Fibroblast of lung (primary cell): ENCODE measurements at places on chromosomes 1 and 21.

GRCh38 chr1:171881442-171881841 lies 40.1 kb downstream of the DNM3 start:
- DNase-seq: peak; percentile 12

- no peak for DNase-seq
Measured at GRCh38 chr1:47776667-47777131, 220.5 kb downstream of the TRABD2B start.

DNA sequence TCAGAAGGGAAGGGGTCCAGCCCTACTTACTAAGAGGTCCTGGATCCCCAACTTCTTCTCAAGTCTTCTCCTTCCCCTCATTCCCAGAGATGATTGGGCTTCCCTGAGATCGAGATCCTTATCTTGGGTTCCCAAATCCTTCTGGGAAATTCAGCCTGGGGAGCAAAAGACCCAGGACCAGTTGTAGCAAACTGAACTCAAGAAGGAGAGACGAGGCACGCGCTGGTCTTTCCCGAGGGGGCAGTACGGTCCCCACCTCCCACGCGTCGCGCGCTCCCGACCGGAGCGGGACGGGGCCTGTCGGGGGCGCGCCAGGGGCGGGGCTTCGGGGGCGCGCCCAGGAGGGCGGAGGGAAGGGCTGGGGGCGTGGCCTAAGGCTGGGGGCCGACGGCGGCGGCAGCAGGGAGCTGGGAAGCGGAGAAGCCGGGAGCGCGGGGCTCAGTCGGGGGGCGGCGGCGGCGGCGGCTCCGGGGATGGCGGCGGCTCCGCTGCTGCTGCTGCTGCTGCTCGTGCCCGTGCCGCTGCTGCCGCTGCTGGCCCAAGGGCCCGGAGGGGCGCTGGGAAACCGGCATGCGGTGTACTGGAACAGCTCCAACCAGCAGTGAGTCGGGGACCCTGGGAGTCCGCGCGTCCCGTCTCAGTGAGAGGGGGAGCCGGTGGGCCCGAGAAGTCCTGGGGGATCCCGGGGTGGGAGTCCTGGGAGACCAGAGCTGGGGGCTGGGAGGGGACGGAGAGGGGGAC lies at the start of gene EFNA3:
Gene EFNA3 (plus strand): TSS at position 369 of the 741 bp plus-strand sequence. CDS start 105 bp downstream, at position 474.
- DNase-seq: no peak

- peak; percentile 36 for DNase-seq
Measured at GRCh38 chr1:151478923-151479322, 19.6 kb upstream of the POGZ start.

DNA sequence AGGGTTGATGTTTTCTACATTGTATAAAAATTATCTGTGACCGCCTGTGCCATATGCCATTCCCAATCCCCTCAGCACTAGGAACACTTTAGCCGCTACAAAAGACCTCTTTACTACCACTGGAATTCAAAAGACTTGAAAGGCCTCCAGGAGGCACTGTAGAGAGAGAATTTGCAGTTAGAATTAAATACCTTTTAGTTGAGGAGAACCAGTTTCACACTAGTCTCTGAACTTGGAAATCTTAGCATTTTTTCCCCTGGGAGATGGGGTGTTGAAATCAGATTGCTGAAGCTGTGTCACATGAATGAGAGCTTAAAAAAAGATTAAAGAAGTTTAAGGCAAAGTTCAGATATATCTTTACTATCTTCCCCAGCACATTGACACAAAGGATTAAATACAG lies 291.0 kb downstream of the ADGRL2 start:
- no peak for DNase-seq

- no peak for DNase-seq
Measured at GRCh38 chr1:219138747-219139146, 34.9 kb upstream of the LYPLAL1 start.

DNA sequence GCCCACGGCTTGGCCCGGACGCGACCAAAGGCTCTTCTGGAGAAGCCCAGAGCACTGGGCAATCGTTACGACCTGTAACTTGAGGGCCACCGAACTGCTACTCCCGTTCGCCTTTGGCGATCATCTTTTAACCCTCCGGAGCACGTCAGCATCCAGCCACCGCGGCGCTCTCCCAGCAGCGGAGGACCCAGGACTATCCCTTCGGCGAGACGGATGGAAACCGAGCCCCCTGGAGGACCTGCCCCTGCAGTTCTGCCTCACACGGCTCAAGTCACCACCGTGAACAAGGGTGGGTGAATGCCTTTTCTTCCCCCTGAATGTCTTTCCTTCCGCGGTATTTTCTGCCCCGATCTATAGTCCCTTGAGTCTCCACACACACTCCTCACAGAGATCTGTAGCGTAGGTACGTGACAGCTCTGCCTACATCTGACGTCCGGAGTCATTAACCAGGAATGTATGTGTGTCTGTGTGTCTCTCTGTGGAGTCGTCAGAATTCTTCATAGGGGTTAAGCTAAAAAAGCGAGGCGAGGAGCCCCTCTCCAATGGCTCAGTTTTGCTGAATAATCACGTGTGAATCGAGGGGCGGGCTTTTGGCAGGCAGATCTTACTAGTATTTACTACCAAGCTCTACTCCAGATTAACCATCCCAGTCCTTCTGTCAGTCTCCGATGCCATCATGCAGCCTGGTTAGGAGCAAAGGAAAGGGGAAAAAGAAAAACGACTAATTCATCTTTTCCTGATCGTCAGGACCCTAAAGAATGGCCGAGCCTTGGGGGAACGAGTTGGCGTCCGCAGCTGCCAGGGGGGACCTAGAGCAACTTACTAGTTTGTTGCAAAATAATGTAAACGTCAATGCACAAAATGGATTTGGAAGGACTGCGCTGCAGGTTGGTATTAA lies at the start of gene CDKN2C:
Gene CDKN2C (plus strand): TSS at position 635 of the 898 bp plus-strand sequence. CDS start 124 bp downstream, at position 759.
- peak; percentile 79 for DNase-seq

DNA sequence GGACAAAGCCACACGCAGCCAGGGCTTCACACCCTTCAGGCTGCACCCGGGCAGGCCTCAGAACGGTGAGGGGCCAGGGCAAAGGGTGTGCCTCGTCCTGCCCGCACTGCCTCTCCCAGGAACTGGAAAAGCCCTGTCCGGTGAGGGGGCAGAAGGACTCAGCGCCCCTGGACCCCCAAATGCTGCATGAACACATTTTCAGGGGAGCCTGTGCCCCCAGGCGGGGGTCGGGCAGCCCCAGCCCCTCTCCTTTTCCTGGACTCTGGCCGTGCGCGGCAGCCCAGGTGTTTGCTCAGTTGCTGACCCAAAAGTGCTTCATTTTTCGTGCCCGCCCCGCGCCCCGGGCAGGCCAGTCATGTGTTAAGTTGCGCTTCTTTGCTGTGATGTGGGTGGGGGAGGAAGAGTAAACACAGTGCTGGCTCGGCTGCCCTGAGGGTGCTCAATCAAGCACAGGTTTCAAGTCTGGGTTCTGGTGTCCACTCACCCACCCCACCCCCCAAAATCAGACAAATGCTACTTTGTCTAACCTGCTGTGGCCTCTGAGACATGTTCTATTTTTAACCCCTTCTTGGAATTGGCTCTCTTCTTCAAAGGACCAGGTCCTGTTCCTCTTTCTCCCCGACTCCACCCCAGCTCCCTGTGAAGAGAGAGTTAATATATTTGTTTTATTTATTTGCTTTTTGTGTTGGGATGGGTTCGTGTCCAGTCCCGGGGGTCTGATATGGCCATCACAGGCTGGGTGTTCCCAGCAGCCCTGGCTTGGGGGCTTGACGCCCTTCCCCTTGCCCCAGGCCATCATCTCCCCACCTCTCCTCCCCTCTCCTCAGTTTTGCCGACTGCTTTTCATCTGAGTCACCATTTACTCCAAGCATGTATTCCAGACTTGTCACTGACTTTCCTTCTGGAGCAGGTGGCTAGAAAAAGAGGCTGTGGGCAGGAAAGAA lies 8.1 kb downstream of the PSRC1 start:
- DNase-seq: peak; percentile 69

- no peak for DNase-seq
Measured at GRCh38 chr1:54652168-54652567, 10.6 kb downstream of the MROH7 start.

DNA sequence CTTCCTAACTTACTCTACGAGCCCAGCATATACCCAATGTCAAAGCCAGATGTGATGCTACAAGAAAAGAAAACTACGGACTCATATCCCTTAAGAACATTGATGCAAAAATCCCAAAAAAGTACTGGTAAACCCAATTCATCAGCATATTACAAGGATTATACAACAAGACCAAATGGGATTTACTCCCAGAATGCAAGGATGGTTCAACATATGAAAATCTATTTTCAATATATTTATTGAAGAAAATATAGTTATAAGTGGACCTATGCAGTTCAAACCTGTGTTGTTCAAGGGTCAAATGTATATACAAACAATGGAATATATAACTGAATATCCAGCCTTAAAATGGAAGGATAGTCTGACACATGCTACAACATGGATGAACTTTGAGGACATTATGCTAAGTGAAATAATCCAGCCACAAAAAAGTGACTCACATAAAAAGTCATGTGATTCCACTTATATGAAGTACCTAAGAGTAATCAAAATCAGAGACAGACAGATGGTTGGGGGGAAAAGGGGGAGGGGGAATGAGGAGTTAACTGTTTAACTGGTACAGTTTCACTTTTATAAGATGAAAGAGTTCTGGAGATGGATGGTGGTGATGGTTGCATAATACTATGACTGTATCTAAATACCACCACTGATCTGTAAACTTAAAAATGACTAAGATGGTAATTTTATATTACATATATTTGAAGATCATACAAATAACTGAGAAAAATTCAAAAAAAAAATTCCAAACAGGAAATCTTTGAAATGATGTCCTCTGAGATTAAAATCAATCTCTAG lies 3.7 kb upstream of the KLF18 start:
- DNase-seq: no peak

- no peak for DNase-seq
Measured at GRCh38 chr1:207218512-207219362, 102.7 kb upstream of the CD55 start.

- DNase-seq: no peak
Measured at GRCh38 chr1:229091721-229092136, 179.2 kb upstream of the RAB4A start.

- peak; percentile 59 for DNase-seq
Measured at GRCh38 chr1:229253151-229253974, 17.5 kb upstream of the RAB4A start.

- peak; percentile 7 for DNase-seq
Measured at GRCh38 chr1:64437453-64437852, 32.5 kb upstream of the CACHD1 start.
